ENCODE measurements at places on chromosomes 12 and 14. TPM values are rescaled to one million over a fixed set of nuclear protein-coding genes. Genes with fewer than 3 reads are reported as not detected.
A peak's percentile ranks its signal among the peaks of the same experiment; 100 is the strongest.

DNA sequence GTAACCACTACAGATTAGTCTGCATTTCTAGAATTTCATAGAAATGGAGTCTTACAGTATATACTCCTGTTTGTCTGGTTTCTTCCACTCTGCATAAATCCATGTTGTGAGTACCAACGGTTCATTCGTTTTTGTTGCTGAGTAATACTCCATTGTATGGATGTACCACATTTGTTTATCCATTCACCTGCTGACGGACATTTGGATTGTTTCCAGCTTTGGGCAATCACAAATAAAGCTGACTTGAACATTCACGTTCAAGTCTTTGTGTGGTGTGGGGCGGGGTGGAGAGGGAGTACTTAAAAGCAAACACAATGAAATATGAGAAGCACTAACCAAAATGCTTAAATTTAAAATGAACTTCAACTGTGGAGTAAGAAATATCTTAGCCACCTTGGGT lies 7.1 kb downstream of the HECTD4 start:
- peak; percentile 9 for DNase-seq

The SYT1 gene
- 5.7 TPM for total RNA-seq

DNA sequence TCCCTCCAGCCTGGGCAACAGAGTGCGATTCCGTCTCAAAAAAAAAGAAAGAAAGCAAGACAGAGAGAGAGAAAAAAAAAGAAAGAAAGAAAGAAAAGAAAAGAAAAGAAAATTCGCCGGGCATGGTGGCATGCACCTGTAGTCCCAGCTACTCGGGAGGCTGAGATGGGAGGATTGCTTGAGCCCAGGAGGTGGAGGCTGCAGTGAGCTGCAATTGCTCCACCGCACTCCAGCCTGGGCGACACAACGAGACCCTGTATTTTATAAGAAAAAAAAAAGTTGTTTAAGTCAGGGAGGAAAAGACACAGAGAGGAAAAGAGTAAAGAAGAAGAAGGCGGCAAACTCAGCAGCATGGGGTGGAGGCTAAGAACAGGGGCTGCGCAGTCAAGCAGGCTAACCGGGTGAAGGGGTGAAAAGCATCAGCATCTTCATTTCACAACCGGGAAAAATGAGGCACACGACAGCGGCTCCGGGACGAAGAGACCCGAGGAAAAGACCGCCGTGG lies 557 bp upstream of the FICD start:
- DNase-seq, result no peak

GRCh38 chr12:101336437-101336836 lies 56.5 kb downstream of the UTP20 start:
- no peak for DNase-seq

The CLEC4D gene
- total RNA-seq, result not detected

DNA sequence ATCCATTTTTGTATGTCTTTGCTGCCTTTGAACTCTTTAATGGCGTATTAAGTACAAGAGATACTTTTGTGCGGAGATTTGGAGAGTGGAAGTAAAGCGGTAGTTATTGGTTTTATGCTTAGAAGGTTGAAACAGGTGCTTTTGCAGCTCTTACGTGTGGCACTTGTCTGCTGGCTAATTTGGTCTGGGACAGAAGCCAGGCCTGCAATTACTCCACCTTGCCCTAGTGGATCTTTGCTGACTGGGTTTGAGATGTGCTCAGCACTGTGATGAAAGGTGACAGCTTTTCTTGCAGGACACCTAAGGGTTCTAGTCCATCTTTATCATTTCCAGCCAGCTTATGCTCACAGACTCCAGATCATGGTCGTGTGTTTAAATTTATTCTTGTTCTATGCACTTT lies 252.5 kb downstream of the RPL10L start:
- DNase-seq, result no peak

DNA sequence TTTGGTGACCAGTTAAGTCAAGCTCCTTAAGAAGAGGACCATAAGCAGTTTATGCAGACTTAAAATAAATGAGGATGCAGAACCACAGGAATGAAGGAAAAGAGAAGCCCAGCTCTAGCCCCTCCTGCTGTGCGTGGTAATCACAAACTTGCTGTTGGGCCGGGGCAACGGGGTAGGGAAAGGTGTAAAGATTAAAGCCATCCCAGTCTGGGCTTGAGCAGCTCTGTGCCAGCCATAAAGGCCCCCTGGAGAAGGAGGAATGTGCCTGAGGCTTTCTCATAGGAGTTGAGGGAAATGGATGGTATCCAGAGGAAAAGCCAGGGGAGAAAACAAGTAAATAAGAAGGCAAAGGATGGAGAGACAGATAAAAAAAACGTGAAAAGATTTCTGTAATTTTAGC lies 25.1 kb downstream of the TEP1 start:
- DNase-seq, result no peak

GRCh38 chr12:75754698-75755097 lies 243.3 kb upstream of the KRR1 start:
- peak; percentile 12 for DNase-seq
